ENCODE measurements at places on chromosomes 3 and 15.

DNA sequence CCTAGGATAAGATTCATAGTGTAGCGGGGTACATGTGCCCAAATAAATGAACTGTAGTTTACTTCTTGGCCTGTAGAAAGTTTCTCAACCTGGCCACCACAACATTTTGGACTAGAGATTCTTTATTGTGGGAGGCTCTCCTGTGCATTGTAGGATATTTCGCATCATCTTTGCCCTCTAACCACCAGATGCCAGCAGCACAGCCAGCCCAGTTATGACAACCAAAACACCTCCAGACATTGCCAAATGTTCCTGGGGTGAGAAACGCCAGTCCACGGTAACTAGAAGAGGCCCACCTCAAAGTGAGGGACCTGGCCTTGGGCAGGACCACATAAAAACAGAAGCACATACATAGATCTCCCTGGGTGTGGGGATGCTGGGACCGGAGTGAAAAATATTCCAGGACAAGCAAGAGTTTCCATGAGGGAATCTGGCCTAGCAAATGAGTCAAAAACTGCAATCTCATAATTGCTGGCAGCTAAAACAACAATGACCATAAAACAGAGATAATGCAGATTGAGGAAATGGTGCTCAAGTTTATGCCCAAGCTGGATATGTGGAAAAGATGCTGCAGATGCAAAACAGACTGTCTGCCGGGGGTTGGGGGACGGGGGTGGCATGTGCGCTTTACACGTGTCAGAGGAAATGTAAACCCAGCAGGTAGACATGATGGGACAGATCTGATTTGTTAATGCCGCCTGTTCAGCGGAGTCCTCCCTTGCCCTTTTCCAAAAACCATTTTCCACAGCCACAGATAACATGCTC, 39.7 kb downstream of the ARHGEF3 start:
- DNase-seq, result no peak

DNA sequence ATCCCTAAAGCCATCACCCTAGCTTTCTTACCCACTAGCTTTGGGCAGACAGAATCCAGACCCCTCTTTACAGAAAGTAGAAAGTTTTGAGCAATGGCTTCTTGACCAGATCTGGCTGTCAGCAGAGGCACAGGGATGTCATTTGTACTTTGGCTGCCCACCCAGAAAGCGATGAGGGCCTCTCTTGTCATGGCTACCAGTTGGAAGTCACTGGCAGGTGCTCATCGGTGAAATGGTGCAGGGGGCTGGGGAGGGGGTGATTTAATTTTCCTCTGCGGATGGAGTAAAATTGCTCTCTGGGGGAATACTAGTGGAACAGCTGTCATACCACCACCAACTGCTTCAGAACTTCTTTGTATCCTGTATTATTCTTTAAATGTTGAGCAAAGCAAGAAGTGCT, 393.7 kb downstream of the LSAMP start:
- no peak for DNase-seq

DNA sequence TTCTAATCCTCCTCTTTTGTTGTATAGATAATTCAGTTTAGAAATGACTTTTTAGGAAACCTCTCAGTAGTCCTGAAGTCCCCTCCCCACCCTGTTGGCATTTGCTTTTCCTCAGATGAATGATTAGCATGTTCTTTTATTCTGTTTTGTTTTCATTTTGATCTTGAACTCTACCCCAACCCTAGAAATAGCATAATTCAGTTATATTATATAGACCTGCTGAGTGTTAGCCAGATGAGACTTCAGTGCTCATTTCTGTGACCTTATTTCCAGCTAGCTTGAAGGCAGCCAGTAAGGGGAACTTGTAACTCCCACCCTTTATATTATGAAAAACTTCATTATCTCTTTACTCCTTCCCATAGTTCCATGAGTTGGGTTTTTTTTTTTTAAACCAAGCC, 41.2 kb downstream of the SNRK start:
- no peak for DNase-seq

- DNase-seq, result peak; percentile 42
Observed at GRCh38 chr15:81106560-81106959, 27.5 kb upstream of the CFAP161 start.

DNA sequence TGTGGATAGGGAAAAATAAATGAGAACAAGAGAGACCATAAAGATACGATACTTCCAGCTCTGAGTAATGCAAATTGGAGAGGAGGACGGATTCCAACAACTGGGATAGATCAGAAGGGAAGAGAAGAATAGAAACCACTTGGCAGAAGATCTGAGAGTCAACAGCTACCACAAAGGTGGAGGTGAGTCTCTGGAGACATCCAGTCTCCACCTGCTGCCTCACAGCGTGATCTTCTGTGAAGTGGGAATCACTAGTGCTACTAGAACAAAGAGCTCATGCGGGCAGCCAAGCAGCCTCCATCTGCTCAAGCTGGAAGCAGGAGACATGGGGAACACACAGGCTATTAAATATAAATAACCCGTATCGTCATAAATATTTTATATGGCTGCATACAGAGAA, 558.5 kb upstream of the CFAP20DC start:
- no peak for DNase-seq

DNA sequence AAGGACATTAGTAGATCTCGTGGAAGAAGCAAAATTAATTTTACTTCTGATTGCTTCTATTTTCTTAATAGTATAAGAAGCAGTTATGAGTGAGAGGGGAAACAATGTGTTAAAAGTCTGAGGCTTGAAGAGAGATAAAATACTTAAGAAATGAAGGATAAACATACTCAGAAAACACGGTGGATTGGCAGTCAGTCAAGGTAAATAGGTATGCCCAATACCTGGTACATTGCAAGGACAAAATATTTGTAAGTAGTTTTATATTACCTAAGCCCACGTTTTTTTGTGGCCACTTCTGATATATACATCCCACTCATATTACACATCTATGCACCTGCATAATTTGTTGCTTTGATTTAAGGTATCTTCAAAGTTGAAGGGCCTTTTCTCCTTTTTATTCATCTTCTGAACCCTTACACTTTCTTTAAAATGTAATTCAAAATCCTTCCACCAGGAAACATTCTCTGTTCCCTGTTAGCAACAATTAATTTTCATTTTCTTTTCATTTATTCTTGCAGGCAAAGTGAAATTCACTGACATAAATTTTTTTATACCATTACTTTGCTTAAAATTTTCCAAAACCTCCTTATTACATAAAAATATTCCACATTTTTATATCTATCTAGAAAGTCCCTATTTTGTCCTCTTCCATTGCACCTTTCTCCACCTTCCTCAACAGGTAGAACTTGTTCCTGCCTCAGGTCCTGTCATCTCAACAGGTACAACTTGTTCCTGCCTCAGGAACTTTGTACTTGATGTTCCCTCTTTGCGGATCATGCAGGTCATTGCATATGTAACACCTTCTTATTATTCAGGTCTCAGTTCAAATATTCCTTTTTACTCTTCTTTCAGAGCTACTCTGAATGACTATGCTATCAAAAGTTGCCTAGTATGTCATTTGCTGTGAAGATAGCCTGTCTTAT, 755.7 kb upstream of the ALCAM start:
- no peak for DNase-seq

DNA sequence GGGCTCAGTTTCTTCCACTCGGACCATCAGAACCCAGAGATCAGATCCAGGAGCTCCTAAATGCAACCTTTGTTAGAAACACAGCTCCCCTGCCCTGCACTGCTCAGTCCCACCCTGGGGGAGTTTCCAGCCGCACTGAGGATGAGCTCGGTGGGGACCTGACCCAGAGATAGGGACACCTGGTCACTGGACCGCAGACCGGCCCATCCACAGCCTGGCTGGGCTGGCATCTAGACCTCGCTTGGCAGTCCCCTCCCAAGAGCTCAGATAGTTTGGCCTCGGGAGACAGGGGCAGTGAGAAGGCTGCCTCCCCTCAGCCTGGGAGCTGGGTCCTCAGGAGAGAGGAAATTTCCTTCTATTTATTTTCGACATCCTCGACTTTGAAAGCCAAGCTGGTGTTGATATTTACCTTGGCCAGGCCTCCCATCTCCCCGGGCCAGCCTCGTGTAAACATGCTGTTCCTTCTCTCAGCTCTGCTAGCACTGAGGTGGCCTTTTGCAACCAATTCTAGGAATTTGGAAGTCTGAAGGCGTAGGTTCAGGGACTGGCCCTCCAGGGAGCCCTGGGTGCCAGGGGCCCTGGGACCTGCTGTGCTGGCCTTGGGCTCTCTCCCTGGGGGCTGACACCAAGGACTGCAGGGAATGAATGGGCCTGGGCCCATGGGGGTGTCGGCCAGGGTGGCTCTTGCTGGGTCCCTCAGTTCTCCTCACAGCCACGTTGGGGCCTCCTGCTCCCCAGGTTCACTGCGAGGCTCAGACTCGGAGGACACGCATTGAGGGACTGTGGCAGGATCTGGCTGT, 90.1 kb downstream of the VGLL4 start:
- no peak for DNase-seq

DNA sequence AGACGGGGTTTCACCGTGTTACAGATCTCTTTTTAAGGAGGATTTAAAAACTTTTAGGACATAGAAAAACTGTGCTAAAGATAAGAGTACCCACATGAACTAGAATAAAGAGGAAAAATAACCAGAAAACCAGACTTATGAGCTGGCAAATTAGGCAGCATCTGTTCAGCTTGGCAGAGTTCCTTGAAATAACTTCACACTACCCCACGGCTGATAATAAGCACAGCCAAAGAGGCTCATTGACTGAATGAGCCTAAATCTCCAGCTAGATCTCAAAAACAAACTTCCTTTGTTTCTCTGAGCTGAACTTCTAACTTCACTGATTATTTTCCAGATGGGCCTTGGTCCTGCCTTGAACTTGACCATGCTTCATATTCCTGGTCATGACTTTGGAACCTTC, 26.7 kb upstream of the PIK3R4 start:
- no peak for DNase-seq

DNA sequence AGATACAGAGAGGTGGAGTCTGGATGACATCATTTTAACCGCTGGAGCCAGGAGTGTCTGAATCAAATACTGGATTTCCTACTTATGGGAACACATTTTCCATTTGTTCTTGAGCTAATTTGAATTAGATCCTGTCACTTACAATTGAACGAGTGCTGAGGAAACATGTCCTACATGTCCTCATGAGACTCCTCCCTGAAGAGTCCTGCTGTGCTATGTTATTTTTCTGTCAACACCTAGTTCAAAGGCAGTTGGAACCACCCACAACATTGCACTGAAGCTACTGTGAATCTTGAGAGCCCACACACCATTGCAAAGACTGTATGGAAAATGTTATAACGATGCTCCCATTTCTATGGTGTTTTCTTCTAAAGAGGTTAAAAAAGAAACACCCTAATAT, 123.5 kb upstream of the CRBN start:
- no peak for DNase-seq

DNA sequence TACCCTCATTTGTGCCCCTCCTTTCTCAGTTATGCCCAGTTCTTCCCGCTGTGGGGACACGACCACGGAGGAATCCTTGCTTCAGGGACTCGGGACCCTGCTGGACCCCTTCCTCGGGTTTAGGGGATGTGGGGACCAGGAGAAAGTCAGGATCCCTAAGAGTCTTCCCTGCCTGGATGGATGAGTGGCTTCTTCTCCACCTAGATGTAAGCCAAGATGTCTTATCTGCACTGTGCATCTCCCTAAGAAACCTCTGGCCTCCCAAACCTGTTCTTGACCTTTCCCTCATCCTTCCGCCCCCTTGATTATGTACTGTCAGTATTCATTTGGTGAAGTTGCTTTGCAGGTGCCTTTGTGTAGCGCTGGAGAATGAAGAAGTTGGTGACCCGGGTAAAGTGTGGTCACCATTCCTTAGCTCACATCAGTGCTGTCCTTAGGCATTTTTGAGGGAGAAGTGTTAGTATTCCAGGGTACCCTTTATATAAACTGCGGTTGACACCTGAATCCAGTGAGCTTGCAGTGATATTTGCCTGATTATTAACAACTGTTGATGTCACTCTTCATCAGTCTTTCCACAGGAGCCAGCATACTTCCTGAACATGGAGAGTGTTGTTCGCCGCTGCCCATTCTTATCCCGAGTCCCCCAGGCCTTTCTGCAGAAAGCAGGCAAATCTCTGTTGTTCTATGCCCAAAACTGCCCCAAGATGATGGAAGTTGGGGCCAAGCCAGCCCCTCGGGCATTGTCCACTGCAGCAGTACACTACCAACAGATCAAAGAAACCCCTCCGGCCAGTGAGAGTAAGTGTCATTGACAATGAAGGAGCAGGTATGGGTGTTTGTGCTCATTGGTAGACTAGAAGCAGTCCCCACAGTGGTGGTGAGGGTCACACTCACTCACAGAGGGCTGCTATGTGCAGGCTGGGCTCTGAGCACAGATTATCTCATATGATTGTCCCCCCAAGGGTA, 966 bp downstream of the ALAS1 start:
- DNase-seq, result no peak

GRCh38 chr3:152780553-152780952, 54.4 kb upstream of the P2RY1 start:
- DNase-seq, result no peak

DNA sequence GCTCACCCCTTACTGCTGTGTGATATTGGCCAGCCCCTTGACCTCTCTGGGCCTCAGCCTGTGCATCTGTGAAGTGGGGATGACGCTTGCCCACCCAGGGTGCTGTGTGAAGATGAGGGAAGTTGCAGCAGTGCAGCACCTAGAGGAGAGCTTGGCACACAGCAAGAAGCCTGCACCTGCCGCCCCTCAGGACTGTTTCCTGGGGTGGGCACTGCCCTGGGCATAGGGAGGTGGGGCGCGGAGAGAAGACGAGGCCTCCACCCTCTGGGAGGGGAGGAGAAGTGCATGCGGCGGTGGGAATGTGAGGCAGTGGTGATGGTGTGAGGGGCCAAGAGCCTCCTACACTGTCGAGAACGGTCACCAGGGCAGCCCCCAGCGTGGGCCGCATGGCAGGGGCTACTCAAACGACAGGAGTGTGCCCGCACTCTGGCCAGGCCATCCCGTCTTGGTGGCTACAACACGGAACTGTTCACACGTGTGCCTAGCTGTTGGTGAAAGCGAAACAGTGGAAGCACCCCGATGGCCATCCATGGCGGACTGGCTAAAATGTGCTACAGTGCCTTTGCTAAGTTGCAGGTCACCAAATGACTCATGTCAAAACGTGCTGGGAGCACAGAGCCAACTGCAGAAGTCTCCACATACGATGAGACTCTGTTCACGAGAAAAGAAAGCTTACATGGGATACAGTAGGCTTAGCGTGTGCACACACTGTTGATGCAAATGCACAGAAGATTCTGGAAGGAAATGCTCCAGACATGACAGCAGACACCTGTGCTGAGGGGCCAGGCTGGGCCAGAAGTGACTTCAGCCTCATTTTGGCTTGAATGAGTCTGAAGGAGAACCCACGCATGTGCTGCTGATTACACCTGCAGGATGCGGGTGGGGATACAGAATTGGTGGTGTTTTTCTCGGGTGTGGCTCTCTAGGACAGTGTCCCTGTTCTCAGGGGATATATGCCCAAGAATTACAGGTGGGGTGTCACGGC, 40.4 kb upstream of the IQSEC1 start:
- DNase-seq, result no peak
